Activated T-helper 1 cell treated with anti-CD3 and anti-CD28 coated beads, Interleukin-2, amount 50 U/mL, for 16 hours (primary cell): ENCODE measurements at places on chromosomes 3 and 15.

- DNase-seq = no peak
These were observed 1575.1 kb downstream of the OTOL1 start for GRCh38 chr3:163071713-163072112.

DNA sequence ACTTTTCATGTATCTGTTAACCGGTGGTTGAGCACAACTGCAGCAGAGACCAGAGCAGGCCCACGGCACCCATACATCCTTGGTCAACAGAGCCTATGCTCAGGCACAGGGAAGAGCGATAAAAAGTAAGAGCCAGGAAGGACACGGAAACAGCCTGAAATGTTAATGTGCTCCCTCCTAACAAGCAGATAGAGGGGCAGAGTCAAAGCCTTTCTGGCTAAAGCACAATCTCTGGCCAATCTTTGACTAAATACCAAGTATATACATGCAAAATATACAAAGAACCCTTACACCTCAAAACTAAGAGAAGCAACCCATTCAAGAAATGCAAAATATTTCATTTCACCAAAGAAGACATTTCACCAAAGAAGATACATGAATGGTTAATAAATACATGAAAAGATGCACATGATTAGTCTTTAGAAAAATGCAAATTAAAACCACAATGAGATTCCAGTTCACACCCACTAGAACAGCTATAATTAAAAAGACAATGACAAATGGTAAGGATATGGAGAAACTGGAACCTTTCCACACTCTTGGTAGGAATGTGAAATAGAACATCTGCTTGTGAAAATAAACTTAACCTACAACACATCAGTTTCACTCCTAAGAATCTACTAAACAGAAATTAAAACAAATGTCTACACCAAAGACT lies 88.0 kb downstream of the OSBPL10 start:
- no peak for DNase-seq

- DNase-seq = no peak
These were observed 33.9 kb downstream of the RARB start for GRCh38 chr3:25461946-25462345.

DNA sequence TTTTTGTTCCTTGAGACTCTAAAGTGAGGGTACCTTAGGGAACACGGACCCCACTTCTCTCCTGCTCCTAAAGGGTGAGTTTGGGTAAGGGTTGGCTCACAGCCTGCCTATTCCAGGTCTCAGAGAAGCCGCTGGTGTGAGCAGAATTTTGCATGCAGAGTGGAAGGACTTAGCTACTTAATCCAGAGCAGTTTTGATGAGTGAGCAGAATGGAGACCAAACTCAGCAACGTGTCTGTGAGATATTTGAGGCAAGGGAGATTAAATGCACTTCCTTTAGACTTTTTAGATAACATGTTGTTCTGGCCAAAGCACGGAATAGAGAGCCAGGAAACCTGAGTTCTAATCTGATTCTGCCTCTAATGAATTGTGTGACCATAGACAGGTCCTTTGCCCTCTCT lies 5.1 kb downstream of the SLC24A1 start:
- no peak for DNase-seq

DNA sequence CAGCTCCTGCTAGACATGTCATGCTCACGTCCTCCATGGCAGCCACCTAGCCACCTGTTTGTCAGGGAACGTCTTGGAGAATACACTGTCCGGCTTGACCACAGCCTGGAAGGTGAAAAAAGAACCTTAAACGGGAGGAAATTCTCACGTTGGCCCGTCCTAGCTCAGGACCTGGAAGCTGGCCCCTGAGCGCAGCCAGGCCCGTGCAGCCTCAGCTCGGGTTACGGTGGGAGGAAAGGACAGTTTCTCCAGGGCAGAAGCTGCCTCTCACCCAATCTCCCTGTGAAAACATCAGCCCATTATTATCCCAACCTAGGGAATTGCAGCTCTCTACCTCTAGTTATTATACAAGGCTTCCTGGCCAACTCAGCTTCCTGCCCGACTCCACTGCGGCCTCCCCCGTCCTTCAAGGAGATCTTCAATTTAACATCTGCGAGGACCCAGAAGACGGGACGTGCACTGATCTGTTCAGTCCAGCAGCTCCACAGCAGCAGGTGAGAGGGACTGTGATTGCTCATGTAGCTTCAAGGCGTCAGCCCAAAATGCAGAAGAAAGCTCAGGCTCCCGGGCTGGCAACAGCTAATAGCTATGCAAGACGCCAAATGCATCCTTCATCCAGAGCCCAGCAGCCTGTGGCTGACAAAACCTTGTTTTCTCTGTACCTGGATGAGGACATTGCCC lies 84.7 kb downstream of the ADAMTS17 start:
- DNase-seq = no peak

DNA sequence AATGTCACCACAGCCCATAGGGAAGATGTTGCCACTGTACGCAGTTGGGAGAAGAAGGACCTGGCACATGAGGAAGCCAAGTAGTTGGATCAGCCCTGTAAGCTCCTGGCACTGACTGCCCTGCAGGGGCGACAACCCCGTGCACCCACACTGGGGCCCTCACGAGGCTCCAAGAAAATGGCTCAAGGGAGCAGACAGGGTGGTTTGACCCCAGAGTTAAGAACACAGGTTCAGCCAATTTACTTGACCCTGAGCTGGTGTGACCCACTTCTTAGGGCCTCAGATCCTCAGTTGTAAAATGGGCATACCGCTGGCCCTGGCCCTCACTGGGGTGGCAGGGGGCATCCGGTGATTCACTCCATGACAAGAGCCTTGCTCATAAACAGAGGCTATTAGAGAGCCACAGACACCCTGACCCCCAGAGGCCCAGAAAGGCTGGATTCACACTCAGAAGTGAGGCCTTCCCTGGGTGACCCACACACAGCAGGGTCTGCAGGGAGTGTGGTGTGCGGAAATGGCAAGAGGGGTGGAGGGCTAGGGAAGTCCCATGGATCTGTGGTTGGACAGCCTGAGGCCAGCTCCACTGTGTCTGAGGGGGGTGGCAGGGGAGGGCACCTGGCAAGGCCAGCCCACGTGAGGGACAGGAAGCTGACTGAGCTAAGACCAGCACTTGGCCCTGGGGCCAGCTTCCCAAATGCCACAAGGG lies 1.7 kb upstream of the HHATL start:
- no peak for DNase-seq

DNA sequence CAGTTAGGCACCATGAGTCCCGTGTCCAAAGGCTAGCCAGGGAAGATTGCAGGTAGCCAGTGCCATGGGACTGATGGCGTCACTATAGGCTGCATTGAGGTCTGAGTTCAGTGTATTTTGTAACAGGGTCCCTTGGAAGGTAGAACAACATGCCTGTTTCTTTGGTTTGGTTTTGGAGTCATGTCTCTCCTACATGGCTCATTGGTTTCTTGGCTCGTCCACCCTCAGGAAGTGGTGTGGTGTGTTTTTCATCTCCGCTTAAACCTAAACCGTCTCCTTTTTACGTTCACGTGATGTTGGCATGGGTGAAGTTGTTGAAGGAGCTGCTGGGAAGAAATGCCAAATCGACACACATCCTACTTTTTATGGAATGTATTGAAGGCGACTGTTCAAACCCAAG lies 71.6 kb downstream of the FLNB start:
- DNase-seq = no peak

GRCh38 chr15:101053261-101053660 lies 134.1 kb downstream of the LRRK1 start:
- DNase-seq = no peak

- no peak for DNase-seq
These were observed 40.9 kb downstream of the UACA start for GRCh38 chr15:70722266-70723121.
